ENCODE measurements at places on chromosomes 3 and 15.

- no peak for DNase-seq
Observed at GRCh38 chr15:29805708-29806104, 16.6 kb downstream of the TJP1 start.

GRCh38 chr3:167930453-167930852, 165.3 kb downstream of the GOLIM4 start:
- no peak for DNase-seq

DNA sequence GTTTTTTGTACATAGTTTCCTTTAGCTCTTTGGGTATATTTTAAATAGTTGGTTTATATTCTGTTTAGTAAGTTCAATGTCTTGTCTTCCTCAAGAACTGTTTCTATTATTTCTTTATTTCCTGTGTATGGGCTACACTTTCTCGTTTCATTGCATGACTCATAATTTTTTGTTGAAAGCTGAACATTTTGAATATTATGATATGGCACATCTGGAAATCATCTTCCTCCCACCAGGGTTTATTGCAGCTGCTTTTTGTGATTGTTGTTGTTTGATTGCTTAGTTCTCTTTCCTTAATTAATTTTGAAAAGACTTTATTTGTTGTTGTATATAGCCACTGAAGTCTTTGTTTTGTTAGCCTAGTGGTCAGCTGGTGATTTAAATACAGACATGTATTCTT, 43.8 kb downstream of the LSM3 start:
- DNase-seq, result no peak

GRCh38 chr3:129315223-129315997, 36.7 kb downstream of the HMCES start:
- DNase-seq, result no peak

DNA sequence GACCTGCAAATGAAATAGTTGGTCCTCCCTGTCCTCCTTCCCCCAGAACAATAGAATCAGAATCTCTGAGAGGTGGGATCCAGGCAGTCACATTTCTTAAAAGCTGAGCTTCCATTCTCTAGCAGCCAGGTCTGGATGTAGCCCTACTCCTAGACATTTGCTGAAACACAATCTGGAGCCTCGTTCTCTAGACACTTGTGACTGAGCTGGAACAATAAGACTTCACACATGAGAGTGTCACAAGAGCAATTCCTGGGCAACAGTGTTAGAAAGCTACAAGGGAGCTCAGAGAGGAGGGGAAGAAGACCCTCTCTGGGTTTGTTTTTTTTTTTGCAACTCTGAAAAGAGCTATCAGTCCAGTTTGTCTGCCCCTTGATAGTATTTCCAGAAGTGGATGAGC, 14.5 kb downstream of the CORO2B start:
- no peak for DNase-seq

DNA sequence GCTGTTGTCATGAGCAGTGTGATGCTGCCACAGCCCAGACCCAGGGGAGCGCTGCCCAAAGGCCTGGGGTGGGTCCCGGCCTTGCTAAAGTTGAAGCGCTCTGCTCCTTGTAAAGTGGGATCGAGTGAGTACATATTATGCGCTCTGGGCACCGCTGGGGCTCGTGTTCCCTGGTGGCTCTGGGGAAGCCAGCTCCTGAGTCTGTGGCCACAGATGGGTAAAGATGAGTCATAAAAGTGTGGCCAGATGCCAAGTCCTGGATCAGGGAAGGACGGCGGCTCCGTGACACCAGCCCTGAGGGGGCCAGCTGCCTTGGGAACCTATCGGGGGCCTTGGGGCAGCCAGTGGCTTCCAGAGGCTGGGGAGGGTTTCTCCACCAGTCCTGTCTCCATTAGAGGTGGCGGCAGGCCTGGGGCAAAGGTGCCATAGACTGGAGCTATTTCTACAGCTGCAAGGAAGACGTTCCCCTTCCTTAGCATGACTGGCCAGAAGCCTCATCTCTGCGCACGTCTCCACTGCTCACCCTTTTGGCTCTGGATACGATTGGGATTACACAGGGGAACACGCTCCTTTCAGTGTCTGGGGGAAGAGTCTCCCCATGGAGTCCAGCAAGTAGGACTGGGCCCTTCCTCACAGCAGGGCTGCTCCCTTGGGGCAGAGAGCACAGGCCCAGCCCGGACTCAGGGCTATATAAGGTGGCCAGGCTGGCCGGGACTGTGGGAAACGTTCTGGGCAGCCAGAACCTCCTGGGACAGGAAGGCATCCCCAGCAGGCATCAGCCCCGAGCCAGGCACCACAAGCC, 1.2 kb upstream of the ITIH4 start:
- no peak for DNase-seq

DNA sequence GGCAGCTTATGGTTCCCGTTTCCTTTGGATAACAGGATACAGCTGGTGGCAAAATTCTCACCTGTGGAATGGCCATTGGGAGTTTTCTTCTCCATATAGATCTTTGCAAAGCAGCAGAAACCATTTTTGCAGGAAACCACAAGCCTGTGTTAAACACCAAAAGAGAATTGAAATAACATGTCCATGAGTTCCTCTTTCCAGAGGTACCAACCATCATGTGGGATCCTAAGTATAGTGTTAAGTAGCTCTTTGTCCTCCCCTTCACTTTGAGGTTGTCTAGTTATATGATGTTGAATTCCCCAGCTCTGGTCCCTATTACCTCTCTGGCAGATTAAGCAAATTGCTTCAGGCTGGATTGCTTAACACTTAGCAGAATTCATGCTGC, 94.9 kb downstream of the AKAP13 start:
- no peak for DNase-seq

DNA sequence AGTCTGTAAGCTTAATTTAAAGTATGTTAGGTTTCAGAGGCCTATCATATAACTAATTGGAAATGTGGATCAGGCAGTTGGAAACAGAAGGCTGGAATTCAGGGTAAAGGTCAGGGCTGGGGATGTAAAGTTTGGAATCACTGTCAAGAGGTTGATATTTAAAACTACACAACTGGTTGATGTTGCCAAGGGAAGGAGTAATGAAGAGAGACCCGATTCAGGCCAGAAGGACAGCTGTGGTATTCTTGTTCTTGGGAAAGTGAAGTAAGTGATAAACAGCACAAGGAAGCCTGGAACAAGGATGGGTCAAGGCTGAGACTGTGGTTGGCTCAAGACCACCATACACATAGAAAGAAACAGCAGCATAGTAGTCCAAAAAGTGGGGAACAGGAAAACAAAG, 654.2 kb downstream of the NTRK3 start:
- DNase-seq, result no peak

- DNase-seq, result no peak
Observed at GRCh38 chr15:60204131-60204885, 193.5 kb downstream of the ANXA2 start.

GRCh38 chr15:40825661-40826422, 2.7 kb downstream of the PPP1R14D start:
- DNase-seq, result no peak

GRCh38 chr3:186839874-186840641, 2.5 kb upstream of the ADIPOQ start:
- DNase-seq, result no peak

- DNase-seq, result no peak
Observed at GRCh38 chr3:66133853-66134445, 86.9 kb upstream of the SLC25A26 start.

DNA sequence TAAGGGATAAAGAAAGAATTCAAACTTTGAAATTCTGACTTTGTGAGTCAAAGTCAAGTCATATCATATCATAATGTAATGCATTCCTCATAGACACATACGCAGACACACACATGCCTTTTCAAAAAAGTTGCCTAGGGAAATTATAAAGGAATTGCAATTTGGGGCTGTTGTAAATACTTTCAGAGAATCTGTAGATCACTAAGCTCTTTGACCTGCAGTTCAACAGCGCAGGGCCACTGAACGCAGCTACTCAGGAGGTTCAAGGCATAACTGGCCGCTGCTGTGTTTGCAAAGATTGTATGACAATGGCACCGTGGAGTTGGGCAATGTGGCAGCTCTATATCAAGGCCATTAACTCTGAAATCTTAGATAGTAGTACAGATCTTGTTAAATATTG, 188.4 kb upstream of the THRB start:
- no peak for DNase-seq

DNA sequence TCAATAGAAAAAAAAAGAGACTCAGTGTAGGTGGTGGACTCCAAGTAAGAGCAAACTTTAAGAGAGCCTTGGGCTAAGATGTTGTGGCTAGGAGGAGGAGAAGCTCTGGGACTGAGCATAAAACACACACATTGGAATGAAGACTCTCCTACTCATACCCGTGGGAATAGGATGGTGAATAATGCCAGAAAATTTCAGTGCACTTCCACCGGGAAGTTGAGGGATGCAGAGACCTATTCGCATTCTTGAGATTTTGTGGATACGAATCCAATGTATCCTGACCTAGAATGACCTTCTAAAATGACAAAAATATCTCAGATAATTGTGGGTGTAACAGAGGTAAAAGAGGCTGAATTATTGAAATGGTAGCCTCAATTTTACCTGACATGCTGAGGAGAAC, 388.7 kb upstream of the SGO1 start:
- DNase-seq, result no peak

GRCh38 chr3:116815831-116816588, 106.4 kb downstream of the TUSC7 start:
- no peak for DNase-seq

DNA sequence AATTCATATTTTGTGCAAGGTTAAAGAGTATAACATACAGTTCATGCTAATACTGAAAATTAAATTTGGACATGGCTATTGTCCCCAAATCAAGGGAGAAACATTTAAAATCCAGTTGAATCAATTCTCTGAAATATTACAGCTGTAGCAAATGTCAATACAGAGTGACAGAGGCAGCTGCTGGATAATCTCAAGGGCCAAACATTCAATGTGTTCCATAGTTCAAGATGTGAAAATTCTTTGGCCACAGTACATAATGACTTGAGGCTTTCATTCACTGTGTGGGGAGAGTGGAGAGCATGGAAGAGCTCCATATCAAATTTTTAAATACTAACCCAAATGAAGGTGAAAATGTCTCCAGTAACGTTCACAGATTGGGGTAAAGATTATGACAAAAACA, 1192.8 kb upstream of the CADM2 start:
- no peak for DNase-seq

GRCh38 chr3:123508178-123508577, 59.3 kb upstream of the ADCY5 start:
- DNase-seq, result no peak

GRCh38 chr3:189551007-189551406, 80.2 kb upstream of the TP63 start:
- DNase-seq, result no peak

DNA sequence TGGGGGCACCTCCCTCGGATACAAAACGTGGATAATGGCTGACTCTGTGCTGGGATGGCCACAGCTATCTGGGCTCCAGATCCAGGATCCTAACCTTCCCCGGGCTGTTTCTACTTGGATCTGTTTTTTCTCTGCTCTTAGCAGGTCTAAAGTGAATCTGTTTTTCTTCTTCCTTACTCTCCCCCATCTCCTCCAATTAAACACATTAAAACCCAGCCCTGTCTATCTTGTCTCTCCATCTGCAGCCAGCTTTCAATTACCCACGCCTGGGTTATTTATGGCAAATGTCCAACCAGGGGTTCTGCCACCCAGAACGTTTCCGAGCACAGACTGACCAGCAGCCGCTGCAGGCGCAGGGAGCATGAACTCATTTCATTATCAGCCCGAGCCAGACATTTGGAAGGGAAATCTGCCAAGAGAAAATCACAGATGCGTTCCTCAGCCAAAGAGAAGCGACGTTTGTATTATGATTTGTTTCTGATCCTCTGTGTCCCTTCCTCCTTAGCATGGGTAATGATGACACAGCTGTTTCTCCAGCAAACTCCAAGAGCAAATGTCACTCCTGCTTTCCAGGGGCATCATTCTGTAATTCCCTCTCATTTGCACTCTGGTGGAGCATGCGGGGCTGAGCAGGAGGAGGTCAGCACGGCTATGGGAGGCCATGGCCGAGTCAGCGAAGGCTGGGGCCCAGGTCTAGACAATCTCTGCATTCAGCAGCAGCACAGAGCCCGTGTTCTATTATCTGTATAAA, 42.0 kb downstream of the UMPS start:
- no peak for DNase-seq

DNA sequence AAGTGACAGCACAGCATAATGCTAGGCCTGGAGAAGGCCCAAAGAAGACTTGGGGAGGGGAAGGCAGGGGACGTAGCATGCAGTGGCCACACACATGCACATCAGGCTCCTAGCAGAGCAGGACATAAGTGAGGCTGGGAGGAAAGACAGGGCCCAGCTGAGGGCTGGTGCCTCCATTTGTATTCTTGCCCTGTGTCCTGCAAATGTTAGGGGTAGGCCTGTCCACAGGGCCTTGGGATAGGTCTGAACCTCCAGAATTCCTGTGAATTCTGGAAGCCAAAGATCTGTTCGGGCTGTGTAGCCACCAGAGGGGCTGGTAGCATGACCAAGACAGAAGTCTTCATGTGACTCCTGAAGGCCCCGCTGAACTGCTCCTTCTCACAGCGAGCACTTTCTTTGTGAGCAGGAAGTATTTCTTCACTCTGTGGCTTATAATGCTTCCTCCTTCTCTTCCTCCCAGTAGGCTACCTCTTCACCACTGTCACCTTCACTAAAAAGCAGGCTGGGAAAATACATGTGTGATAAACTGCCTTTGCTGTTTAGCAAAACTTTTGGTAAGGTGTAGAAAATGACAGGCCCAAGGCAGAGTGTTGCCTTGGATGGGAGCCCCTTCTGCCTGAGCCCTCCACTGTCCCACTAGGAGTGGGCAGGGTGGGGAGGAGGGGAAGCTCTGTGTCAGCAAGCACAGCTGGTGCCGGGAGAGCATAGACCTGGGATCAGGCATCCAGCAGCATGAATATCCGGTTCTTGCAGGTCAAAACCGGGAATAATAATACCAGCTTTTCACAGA, 8.4 kb downstream of the CERS3 start:
- DNase-seq, result no peak

- no peak for DNase-seq
Observed at GRCh38 chr3:180330440-180330839, 271.5 kb upstream of the TTC14 start.

DNA sequence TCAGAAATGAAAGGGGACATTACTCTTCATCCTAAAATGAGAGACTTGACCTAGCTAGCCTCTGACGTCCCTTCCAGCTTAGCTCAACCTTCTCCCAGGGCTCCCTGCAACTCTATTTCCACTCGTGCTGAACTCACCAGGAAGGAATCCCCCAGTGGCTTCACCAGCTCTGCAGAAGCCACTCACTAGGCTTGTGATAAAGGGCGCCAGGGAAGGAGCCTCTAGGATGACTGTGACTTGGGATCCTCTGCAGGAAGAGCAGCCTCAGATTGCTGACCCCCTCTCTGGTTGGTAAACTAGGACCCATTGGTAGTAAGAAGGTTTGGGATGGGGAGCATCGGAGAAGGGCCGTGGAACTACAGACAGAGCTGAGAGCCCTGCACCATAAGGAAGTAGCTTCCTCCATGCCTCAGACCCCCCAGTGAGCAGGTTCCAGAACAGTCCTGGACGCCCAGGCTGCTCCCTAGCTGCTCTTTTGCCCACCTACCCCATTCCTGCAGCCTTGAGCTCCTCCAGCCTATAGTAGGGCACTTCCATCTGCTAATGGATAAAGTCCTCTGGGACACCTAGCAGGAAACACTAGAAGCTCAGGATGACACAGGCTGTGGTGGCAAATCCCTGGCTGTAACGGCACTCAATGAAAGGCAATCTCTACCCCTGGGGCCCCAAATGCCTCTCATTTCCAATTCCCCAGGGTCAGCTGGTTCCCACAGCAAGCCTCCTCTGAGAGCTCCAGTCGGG, 26.0 kb downstream of the PLA2G4F start:
- no peak for DNase-seq

GRCh38 chr15:101092156-101092866, 159.5 kb downstream of the CHSY1 start:
- no peak for DNase-seq

GRCh38 chr3:127177226-127177625, 15.7 kb upstream of the PRR23E start:
- DNase-seq, result no peak

GRCh38 chr3:73783811-73784210, 159.1 kb upstream of the PDZRN3 start:
- no peak for DNase-seq
